ENCODE measurements at places on chromosomes 1 and 21.

- peak; percentile 66 for DNase-seq
Measured at GRCh38 chr1:157170677-157171515, 32.7 kb upstream of the ETV3 start.

DNA sequence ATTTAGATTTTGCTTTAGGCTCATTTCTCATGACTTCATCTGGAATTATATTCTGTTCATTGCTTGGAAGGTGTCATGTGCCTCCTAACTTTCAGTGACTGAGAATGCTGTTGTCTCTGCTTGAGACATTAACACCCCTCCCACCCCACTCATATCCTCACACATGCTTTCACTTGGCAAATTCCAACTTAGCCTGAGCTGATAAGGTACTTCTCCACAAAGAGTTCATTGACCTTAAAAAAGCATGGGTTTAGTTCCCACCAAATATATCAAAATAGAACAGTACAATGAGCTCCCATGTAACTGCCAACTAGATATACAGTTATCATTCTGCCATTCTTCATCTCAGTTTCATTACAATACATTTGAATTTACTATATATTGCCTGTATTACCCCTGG, 576.5 kb upstream of the ADGRL2 start:
- DNase-seq, result no peak

- no peak for DNase-seq
Measured at GRCh38 chr1:96837781-96838216, 116.2 kb downstream of the PTBP2 start.

- no peak for DNase-seq
Measured at GRCh38 chr1:160577671-160578070, 1.6 kb downstream of the CD84 start.

DNA sequence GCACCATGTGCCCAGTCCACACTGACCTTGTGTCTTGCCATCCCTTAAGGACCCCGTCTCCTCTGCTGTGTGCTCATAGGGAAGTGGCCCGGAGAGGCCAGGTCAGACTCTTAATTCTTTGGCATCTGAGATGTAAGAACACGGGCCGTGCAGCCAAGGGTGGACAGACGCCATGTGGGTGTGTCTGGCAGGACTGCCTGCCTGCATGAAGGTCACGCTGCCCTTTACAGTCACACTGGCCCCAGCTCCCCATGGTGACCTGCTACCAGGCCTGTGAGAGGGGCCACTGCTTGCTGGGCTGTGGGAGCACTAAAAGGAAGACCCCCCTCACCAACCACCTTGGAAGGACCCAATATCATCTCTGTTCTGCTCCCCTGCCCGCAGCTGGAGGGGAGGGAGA, 17.7 kb downstream of the DHRS3 start:
- DNase-seq, result no peak

GRCh38 chr1:204971517-204972336, 71.3 kb upstream of the CNTN2 start:
- DNase-seq, result no peak

- DNase-seq, result peak; percentile 49
Measured at GRCh38 chr1:167438171-167439138, 79.9 kb downstream of the CD247 start.

DNA sequence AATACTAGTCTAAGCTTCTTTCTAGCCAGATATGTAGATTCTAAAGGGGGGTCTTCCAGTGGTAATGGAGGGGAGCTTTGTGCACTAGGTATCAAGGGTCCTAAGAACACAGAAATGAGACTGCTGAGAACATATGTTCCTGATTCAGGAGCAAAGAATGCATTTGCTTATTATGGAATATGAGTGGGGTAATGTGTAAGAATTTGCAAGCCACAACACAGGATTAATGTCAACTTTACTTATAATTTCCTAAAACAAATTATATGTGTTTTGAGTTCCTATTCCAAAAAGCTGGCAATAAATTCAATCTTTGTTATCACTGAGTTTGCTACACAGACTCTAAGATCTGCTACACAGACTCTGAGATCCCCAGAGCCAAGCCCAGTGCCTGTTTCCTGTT, 357.0 kb upstream of the PTBP2 start:
- DNase-seq, result no peak

DNA sequence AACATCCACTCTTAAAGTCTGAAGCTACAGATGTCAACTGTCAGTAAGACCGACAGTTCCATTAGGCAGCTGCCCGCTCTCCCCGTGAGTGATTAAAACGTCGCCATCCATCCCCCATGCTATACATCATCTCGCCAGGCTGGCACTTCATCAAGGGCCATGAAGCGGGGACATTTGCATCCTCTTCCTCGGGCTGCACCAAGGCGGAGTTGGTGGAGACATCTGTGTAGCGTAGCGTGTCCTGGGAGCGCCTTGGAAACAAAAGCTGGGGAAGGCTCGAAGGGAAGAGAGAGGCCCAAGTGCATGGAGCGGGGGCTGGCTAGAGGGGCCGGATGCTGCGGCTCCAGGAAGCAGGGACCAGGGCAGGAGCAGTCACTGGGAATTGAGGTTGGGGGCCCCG, 250.1 kb downstream of the KAZN start:
- no peak for DNase-seq

- no peak for DNase-seq
Measured at GRCh38 chr1:67701876-67702275, 16.9 kb downstream of the GADD45A start.

- no peak for DNase-seq
Measured at GRCh38 chr1:44218503-44219300, 5.4 kb downstream of the DMAP1 start.

DNA sequence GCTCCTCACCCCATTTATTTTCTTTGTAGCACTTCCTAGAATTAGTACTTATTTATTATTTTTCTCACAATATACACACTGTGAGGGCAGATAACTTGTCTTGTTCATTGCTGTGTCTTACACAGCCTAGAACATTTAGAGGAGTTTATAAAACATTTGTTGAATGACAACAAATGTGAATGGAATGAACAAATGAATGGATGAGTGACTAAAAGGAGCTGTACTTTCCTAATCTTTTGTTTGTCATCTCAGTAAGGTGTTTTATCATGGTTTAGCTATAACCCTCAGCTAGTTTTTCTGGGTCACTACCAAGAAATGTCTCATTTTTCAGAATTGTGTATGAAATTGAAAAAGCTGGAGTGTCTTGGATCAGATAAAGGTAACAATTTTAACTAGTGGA, 239.3 kb upstream of the KCNK2 start:
- DNase-seq, result no peak

DNA sequence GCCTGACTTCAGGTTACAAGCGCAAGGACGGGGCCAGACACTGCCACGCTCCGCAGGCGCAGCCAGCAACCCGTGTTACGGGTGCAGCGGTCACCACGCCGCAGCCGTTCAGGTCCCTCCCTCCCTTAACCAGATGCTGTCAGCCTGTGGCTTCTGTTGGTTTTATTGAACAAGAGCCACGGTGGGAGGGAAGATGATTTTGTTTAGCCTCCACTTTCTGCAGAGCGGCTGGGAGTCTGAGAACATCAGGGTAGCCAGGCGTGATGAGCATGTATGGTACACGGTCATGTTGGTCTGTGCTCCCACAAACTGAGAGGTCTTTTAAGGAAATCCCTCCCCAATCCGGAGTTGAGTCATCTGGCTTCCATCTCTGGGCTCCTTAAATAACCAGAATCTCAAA, 18.5 kb upstream of the ADARB1 start:
- no peak for DNase-seq

DNA sequence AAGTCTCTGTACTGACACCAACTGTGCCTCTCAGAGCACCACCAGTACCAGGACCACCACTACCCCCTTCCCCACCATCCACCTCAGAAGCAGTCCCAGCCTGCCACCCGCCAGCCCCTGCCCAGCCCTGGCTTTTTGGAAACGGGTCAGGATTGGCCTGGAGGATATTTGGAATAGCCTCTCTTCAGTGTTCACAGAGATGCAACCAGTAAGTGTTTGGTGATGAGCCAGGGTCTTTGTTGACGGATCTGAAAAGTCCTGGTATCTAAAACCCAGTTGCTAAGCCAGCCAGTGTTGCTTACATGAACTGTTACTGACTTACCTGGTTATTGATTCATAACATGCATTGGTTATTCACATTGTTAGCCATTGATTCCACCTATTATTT, 1.1 kb downstream of the C1orf56 start:
- no peak for DNase-seq

DNA sequence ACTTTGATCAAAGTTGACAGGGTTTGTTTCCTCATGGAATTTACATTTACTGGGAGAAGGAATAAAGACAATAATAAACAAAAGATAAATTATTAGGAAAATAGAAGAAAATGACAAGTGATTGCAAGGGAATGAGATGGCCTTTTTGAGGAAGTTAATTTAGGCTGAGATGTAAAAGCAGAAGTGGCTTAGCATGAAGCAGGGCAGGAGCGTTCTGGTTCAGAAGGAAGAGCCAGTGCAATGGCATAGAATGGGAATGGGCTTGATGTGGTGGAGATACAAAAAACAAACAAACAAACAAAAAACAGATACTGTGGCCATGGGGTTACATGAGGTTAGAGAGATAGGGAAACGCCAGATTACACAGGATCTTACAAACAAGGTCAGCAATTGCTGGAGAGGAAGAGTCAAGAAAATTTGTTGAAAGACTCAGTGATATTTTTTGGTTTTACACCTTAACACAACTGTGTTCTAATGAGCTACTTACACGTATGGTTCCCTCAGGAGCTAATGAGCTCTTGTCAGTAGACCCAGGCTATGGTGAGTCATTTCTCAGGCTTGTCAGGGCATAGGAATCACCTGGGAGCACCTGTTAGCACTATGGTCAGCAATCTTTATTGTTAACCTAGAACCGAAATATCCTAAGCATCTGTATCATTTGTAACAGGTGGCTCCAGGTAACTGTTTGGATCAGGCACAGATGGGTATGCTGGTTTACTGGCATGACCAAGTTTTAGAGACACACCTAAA, 8.7 kb upstream of the CADM3 start:
- no peak for DNase-seq

DNA sequence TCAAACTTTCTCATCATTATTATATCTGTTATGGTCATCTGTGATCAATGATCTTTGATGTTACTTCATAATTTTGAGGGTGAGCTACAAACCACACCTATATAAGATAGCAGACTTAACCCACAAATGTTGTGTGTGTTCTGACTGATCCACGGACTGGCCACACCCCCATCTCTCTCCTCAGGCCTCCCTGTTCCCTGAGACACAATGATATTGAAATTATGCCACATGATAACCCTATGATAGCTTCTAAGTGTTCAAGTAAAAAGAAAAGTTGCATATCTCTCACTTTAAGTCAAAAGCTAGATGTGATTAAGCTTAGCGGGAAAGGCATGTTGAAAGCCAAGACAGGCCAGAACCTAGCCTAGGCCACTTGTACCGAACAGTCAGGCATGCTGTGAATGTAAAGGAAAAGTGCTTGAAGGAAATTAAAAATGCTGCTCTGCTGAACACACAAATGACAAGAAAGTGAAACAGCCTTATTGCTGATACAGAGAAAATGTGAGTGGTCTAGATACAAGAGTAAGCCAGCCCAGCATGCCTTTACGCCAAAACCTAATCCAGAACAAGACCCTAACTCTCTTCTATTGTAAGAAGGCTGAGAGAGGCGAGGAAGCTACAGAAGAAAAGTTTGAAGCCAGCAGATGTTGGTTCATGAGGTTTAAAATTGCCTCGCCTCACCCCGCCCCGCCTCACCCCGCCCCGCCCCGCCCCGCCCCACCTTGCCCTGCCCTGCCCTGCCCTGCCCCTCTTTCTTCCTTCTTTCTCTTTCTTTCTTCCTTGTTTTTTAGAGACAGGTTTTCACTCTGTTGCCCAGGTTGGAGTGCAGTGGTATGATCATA, 16.5 kb downstream of the CTSS start:
- DNase-seq, result no peak

DNA sequence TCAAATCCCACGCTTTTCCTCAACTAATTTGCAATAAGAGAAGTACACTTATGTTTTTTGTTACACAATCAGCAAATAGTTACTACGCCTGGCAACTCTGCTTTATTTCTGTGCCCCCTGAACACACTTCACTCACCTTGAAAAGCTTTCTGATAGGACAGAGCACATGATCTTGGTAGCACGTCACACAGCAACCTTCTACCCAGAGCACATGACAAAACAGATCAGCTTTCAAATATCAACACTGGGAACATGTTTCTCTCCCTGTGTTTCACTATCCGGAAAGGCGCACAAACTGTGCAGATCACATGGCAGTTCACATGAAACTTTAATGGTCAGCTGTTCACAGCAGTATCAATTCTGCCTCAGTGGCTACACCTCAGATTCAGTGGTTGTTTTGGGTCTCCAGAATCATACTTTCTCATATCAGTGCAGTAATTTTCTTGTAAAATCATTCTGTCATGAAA, 2.2 kb downstream of the SLC19A2 start:
- no peak for DNase-seq

All from activated naive CD4-positive, alpha-beta T cell treated with anti-CD3 and anti-CD28 coated beads, Interleukin-2, amount 10 ng/mL, durations not matched to agents 7 days and 5 days (primary cell).